ENCODE measurements at places on chromosomes 12 and 14. TPM values are rescaled to one million over a fixed set of nuclear protein-coding genes. Genes with fewer than 3 reads are reported as not detected.

Gene MLEC
- total RNA-seq = 98.3 TPM

Gene LALBA
- total RNA-seq = not detected

Gene TRIAP1
- total RNA-seq = 48.3 TPM

Gene TAS2R7
- total RNA-seq = not detected

Gene CLEC4D
- not detected for total RNA-seq

Gene ENO2
- total RNA-seq = 13.4 TPM

Gene ARL6IP4
- 253 TPM for total RNA-seq

Gene GPRC5D
- not detected for total RNA-seq

Gene KRT82
- not detected for total RNA-seq

Gene MYH6
- not detected for total RNA-seq

Gene CLECL1
- not detected for total RNA-seq

Gene MSRB3
- 9.9 TPM for total RNA-seq

Gene TAS2R19
- 0.40 TPM for total RNA-seq

Gene ZNF385A
- 4.0 TPM for total RNA-seq

Gene PTPRO
- total RNA-seq = 0.07 TPM

Gene ADCY6
- 15.6 TPM for total RNA-seq

Gene NOS1
- 0.03 TPM for total RNA-seq

Gene ZNF219
- 15.0 TPM for total RNA-seq

Gene GPHN
- 11.6 TPM for total RNA-seq

Gene UNC79
- not detected for total RNA-seq

Gene STX2
- total RNA-seq = 13.7 TPM

Gene TRHDE
- 18.2 TPM for total RNA-seq

Gene NAA30
- 13.6 TPM for total RNA-seq

Gene LRTM2
- total RNA-seq = not detected

Gene CAPZA3
- not detected for total RNA-seq

Gene SLC5A8
- total RNA-seq = not detected

Gene AKAP5
- total RNA-seq = 1.1 TPM

Gene FBRSL1
- 5.7 TPM for total RNA-seq

Gene PLEK2
- 2.3 TPM for total RNA-seq

Gene LRCOL1
- not detected for total RNA-seq

Gene SPX
- total RNA-seq = 0.07 TPM

Gene KRT7
- total RNA-seq = 4.9 TPM

Gene DLGAP5
- total RNA-seq = 53.6 TPM

Gene SLCO1C1
- total RNA-seq = not detected

Gene SRRM4
- total RNA-seq = not detected

Gene POU6F1
- 0.26 TPM for total RNA-seq

Gene RIPK3
- total RNA-seq = not detected

Gene RNASE1
- 1.1 TPM for total RNA-seq

Gene TESPA1
- 4.5 TPM for total RNA-seq

Gene DNAJC22
- total RNA-seq = 9.1 TPM

Gene ATF1
- total RNA-seq = 65.4 TPM

Gene IKZF4
- total RNA-seq = 0.80 TPM

Gene SRSF5
- total RNA-seq = 191 TPM

Gene P2RX7
- not detected for total RNA-seq

Gene KLHDC1
- not detected for total RNA-seq

Gene SAMD15
- 2.6 TPM for total RNA-seq

Gene STYK1
- total RNA-seq = 0.69 TPM

Gene MFAP5
- not detected for total RNA-seq

Gene PLEKHH1
- 4.3 TPM for total RNA-seq

Gene MARK3
- total RNA-seq = 77.7 TPM
